ENCODE measurements at places on chromosomes 16 and 17. TPM values are rescaled to one million over a fixed set of nuclear protein-coding genes. Genes with fewer than 3 reads are reported as not detected.

DNA sequence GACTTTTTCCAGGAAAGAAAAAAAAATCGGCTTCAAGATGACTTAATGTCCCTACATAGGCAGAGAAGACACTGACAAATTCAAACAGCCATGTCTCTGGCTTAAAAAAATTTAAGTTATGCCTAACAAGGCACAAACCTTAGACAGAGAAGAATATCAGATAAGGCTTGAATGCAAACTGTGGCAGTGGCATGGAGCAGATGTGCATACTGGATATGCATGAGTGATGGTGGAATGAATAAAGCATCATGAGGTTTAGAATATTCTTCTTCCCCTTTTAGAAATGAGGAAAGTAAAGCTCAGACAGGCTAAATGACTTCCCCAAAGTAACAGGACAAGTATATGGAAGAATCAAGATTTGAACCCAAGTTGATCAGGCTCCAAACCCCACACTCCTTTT lies 23.2 kb upstream of the WSCD1 start:
- no peak for DNase-seq

DNA sequence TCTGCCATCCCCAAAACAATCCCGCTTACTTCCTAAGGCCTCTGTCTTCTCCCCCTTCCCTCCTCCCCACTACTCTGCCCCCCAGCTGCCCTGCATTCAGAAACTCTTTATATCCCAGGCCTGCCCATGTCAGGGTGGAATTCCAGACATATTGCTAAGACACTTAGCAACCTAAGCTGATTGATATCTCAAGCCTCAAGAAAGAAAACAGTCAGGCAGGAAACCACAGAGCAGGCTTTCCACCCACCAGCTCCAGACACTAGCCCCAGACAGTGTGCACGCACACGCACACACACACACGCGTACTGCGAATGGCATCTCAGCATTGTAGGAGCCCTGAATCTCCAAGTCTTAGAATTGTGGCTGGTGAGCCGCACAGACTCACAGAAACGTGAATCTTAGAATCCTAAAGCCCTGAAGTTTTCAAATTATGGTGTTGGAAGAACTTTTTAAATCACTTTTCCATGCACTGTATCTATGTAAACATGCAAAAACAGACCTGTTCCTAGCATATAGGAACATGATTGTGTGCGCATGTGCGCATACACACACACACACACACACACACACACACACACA lies 8.8 kb upstream of the LPCAT2 start:
- peak; percentile 93 for DNase-seq

GRCh38 chr16:54309341-54309740 lies 22.8 kb upstream of the IRX3 start:
- DNase-seq: no peak

DNA sequence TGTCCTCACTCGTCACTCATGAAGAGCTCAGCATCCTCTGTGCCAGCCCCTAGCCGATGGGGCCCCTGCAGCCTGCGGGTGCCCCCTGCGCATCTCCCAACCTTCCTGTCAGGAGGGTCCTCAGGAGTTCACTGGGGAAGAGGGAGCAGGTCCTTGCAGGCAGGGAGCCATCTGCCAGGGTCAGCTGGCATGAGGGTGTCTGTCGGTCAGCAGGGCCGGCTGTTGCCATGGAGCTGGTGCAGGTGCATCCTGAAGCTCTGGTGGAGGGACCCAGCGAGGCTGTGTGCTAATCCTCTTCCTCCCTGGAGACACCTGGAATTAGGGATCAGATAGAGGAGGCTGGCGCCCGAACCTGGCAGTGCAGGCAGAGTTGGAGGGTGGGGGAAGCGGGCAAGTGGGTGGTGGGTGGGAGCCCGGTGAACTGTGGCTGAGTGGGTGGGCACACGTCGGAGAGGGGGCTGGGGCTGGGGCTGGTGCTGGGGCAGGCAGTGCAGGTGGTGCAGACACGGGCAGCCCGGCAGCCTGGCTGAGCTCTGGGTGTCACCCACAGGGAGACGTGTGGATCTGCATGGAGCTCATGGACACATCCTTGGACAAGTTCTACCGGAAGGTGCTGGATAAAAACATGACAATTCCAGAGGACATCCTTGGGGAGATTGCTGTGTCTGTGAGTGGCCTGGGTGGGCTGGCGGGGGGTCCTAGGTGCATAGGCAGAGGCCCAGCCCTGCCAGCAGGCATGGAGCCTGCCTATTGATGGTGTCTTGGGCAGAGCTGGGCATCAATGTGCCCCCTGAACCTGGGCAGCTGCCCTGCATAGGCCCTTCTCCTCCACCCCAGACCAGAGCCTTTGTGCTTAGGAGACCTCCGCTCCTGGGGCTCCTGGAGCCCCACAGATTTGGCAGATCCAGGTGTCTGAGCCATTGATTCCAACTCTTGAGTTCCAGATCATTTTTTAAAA lies 17.4 kb downstream of the MAP2K3 start:
- DNase-seq: no peak

DNA sequence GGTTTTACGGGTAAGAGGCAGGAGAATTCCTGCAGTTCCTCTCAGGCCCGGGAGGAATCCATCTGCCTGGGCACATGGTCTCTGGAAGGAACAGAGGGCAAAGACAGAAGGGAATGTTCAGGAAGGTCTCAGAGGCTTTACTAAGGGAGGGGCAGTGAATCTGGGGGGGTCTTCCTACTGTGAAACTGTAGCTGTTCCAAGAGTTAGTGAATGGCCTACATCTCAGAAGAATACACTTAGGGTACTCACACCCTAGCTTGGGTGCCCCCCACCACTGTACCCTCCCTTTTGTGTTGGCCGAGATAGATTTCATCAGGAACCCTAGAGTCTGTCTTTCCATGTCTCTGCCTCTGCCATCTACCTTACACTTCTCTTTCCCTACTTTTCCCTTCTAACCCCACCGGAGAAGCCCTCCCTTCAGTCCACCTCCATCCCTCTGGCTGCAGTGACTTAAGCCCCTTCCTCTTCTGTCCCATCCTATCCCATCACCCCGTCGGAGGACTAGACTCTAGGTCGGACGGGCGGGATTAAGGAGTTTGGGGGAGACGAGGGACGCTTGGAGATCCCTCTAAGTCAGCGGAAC lies 316 bp downstream of the DLG4 start:
- no peak for DNase-seq

The LRRC46 gene
- under 0.01 TPM for total RNA-seq

The TEKT5 gene
- total RNA-seq: 0.26 TPM

The SLC6A2 gene
- total RNA-seq: not detected

The SLC16A11 gene
- under 0.01 TPM for total RNA-seq
